ENCODE measurements at places on chromosomes 11 and 22.

DNA sequence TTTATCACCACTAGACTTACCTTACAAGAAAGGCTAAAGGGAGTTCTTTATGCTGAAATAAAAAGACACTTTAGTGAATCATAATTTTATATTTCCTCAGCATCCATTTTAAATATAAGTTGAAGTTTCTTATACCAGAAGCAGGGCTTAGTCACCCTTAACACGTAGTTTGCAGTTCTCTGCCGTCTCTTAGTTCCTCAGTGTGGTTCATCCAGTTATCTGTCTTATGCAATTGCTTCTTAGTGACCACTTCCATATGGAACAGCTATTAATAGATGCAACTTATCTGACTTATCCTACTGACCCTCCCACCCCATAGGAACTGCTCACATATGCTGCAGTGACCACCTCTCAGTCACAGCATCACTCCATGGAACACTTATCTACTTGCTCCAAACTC is 11.7 kb upstream of the SLC36A4 start:
- no peak overlapping the region for H3K27ac ChIP-seq
- no peaks in the 10 kb centered on the region for H3K36me3 ChIP-seq
- H3K4me3 ChIP-seq = no peak overlapping the region
- DNase-seq = no peak
- H3K27me3 ChIP-seq = no peaks in the 10 kb centered on the region

DNA sequence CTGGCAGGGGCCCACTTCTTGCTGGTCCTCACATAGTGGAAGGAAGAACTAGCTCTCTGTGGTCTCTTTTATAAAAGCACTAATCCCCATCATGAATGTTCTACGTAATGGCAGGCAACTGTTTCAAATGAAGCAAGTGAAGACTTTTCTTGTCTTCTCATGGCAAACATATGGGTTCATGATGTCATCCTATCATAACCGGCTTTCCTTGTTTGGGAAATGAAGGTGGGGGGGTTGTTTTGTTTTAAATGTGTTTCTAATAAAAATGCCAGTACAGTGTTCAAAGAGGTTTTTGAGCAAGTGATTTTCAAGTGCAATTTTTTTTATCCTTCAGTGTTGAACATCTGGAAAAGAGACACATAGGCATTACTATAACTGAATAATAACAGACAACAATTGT is 33.4 kb downstream of the REXO2 start:
- DNase-seq = no peak
- H3K27me3 ChIP-seq = no peaks in the 10 kb centered on the region

DNA sequence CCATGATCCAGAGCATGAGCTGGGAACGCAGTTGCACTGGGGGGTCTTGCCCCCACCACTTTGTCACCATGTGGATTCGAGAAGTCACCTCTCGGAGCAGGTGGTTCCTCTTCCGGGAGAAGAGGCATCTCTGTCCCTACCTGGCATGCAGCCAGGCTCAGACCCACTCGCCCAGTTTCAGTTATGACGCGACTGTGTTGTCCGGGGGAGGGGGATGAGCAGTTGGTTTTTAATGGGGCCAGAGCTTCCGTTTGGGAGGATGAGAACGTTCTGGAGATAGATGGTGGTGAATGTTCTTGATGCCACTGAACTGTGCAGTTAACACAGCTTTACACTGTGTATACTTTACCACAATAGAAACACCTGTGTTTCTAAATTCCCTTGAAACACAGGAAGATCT is 41.5 kb downstream of the DHCR7 start:
- no peak overlapping the region for H3K4me3 ChIP-seq
- H3K4me1 ChIP-seq = no peaks in the 10 kb centered on the region
- no peak for DNase-seq
- no peaks in the 10 kb centered on the region for H3K36me3 ChIP-seq
- no peak overlapping the region for H3K27ac ChIP-seq
- H3K27me3 ChIP-seq = no peaks in the 10 kb centered on the region

GRCh38 chr11:15169815-15170551 is 55.3 kb downstream of the INSC start:
- no peak overlapping the region for H3K27ac ChIP-seq
- H3K27me3 ChIP-seq = no peaks in the 10 kb centered on the region
- DNase-seq = no peak
- H3K36me3 ChIP-seq = no peaks in the 10 kb centered on the region
- no peaks in the 10 kb centered on the region for H3K4me1 ChIP-seq

DNA sequence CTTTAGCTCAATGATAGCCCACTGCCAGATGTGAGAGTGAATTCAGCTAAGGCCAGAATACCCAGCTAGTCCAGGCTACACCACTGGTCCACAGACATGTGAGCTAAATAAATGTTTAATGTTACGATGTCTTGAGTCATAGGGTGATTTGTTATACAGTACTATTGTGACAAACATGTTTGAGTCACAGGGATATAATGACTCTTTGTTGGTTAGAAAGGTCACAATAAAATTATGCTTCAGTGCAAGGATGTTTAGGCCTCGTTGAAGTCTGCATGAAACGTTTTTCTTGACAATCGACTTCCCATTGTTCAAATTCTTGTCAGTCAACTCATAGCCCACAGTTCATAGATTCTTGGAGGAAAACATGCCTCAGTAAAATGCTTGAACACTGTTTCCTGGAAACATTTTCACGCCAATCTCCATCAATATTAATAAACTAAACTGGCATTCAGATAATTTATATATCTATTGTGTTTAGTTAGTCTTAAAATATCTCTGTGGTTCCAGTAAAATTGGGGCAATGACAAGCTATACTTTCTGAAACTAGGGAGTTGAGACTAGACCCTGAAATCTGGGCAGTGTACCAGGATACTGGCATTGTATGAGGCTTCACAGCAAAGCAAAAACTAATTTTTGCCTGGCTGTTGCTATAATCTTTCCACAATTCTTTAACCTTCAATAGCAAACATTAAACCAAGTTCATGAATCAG is 650.8 kb upstream of the KIRREL3 start:
- no peaks in the 10 kb centered on the region for H3K4me1 ChIP-seq
- no peak overlapping the region for H3K27ac ChIP-seq
- no peak overlapping the region for H3K4me3 ChIP-seq

DNA sequence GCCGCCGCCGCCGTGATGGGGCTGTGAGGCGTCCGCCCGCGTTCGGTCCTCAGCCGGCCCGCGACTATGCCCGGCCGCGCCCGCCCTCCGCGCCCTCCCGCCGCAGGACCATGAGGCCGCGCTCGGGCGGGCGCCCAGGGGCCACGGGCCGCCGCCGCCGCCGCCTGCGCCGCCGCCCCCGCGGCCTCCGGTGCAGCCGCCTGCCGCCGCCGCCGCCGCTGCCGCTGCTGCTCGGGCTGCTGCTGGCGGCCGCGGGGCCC is 215 bp downstream of the ZNRF3 start:
- no peaks in the 10 kb centered on the region for H3K36me3 ChIP-seq
- H3K27ac ChIP-seq = peak overlapping the region; percentile 44
- no peaks in the 10 kb centered on the region for H3K27me3 ChIP-seq

GRCh38 chr11:134425413-134425812 is 13.4 kb upstream of the B3GAT1 start:
- no peaks in the 10 kb centered on the region for H3K4me1 ChIP-seq
- H3K36me3 ChIP-seq = no peaks in the 10 kb centered on the region
- H3K27ac ChIP-seq = no peak overlapping the region
- no peak for DNase-seq
- no peak overlapping the region for H3K4me3 ChIP-seq

DNA sequence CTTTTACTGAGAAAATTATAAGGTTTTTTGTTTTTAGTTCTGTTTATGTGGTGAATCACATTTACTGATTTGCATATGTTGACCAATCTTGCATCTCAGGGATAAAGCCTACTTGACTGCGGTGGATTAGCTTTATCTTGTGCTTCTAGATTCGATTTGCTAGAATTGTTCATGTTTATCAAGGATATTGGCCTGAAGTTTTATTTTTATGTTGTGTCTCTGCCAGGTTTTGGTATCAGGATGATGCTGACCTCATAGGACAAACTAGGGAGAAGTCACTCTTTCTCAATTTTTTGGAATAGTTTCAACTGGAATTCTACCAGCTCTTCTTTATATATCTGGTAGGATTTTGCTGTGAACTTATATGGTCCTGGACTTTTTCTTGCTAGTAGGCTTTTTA is 504.8 kb downstream of the ETS1 start:
- no peaks in the 10 kb centered on the region for H3K27me3 ChIP-seq
- H3K4me1 ChIP-seq = no peaks in the 10 kb centered on the region
- no peak for DNase-seq
- no peak overlapping the region for H3K27ac ChIP-seq

- DNase-seq = peak; percentile 72
- H3K36me3 ChIP-seq = no peaks in the 10 kb centered on the region
- no peak overlapping the region for H3K27ac ChIP-seq
- no peak overlapping the region for H3K4me3 ChIP-seq
Observed at GRCh38 chr22:46262449-46263215, 511 bp downstream of the PKDREJ start.

- no peaks in the 10 kb centered on the region for H3K36me3 ChIP-seq
- no peak overlapping the region for H3K4me3 ChIP-seq
- no peak overlapping the region for H3K27ac ChIP-seq
- no peaks in the 10 kb centered on the region for H3K4me1 ChIP-seq
Observed at GRCh38 chr11:124841840-124842239, 23.4 kb upstream of the ROBO3 start.

DNA sequence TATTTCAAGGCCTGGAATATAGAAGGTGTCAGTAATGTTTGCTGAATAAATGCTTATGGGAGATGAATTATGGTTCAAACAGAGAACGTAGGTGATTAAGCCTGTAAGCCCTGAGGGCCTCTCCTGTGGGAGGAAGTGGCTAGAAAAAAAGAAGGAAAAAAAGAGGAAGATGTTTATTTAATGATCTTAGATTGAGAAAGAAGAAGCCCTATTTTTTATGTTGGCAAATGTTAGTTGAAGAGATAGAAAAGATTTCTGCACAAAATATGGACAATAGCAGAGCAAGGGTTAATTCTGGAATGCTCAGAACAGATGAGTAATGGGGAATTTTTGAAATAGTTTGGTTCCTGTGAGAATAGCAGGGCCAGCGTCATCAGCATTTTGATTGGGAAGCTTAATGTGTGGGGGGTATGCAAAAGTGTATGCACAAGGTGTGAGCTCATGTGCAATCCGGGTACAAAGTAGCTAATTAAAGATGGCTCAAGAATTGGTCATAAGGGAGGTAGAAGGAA is 95.7 kb downstream of the TEAD1 start:
- no peaks in the 10 kb centered on the region for H3K27me3 ChIP-seq
- DNase-seq = no peak
- no peak overlapping the region for H3K4me3 ChIP-seq
- no peaks in the 10 kb centered on the region for H3K4me1 ChIP-seq

DNA sequence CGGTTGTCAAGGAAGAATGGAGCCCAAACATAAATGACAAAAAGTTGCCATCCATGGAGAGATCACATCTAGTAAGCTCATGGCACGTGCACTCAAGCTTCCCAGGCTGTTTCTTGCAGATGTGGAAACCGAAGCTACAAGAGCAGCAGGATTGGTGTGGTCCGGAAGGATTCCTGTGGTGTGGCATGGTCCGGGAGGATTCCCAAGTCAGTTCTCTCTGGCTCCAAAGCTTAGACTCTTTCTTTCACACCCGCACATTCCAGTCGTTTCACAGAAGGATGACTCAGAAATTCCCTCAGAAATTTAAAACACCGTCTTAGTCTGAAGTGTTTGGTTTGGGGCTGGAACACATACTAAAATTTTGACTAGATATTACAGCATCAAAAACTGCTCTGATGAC is 78.0 kb upstream of the DRD2 start:
- H3K36me3 ChIP-seq = no peaks in the 10 kb centered on the region
- no peak overlapping the region for H3K4me3 ChIP-seq
- no peaks in the 10 kb centered on the region for H3K27me3 ChIP-seq
- no peaks in the 10 kb centered on the region for H3K4me1 ChIP-seq

DNA sequence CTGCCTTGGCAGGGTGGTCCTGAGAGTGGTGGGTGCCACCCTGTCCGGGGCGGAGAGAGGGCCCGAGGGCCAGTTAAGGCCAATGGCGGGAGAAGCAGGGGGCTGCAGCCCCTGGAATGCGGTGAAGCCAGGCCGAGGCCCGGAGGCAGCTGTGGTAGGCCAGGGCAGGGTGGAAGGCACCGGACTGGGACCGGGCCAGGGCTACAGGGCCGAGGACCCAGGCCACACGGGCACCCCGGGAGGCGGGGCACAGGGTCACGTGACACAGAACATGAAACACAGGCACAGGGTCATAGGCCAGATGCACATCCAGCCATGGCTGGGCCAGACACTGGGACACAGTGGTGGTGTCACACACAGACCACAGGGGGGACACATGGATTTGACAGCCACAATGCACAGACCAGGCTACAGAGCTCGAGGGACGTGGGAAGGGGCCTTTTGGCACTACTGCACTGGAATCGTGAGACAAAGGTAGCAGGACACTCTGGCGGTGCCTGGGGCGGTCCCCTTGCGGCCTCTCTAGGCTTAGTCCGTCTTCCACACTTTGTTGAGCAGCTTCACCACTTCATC is 2.8 kb downstream of the SLC25A1 start:
- peaks cover 20% of the 10 kb centered on the region for H3K4me1 ChIP-seq
- H3K4me3 ChIP-seq = no peak overlapping the region
- DNase-seq = no peak
- no peak overlapping the region for H3K27ac ChIP-seq
- H3K36me3 ChIP-seq = no peaks in the 10 kb centered on the region
- no peaks in the 10 kb centered on the region for H3K27me3 ChIP-seq

- no peak overlapping the region for H3K4me3 ChIP-seq
- DNase-seq = no peak
- H3K27me3 ChIP-seq = no peaks in the 10 kb centered on the region
Observed at GRCh38 chr11:75189911-75190310, 39.0 kb downstream of the SLCO2B1 start.

- H3K36me3 ChIP-seq = no peaks in the 10 kb centered on the region
- H3K27me3 ChIP-seq = no peaks in the 10 kb centered on the region
- peak overlapping the region; percentile 74 for H3K4me3 ChIP-seq
- peak; percentile 75 for DNase-seq
Observed at GRCh38 chr11:64227405-64227956, 1.4 kb downstream of the NUDT22 start.

DNA sequence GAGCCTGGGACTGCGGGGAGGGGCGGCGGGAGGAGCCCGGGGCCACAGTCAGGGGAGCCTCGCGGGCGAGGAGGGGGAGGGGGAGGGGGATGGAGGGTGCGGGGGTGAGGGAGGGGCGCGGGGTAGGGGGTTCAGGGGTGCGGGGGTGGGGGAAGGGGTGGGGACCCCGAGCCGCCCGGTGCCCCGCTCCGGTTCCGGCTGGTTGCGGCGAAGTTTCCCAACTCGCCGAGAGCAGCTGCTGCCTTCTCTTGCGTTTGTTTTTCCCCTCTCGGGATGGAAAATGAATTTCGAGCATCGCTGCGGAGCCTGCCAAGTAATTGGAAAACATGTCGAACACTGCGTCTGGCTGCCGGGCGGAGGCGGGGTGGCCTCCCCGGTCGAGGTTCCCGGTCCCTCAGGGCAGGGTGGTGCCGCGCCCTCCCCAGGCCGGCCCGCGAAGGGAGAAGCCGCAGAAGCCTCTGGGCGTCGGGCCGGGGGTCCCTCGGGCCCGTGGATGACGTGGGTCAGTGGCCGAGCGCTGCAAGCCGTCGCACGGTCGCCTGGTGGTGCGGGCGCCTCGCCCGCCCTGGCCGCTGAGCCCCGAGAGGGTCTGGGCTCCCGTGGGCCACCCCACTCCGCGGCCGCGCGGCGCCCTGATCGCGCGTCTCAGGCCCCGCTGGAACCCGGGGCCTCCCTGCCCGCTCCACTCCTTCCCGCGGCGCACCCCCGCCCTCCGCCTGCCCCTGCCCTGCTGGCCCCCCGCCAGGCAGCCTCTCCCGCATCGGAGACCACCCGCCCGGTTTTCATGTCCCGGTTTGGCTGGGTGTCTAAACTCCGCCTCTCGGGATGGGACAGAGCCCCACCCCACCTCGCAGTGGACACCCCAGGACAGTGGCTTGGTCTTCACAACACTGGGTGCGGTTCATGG is 12.1 kb downstream of the SPATA19 start:
- no peak for DNase-seq
- H3K27me3 ChIP-seq = no peaks in the 10 kb centered on the region
- H3K27ac ChIP-seq = no peak overlapping the region
- no peak overlapping the region for H3K4me3 ChIP-seq
- H3K36me3 ChIP-seq = no peaks in the 10 kb centered on the region
- no peaks in the 10 kb centered on the region for H3K4me1 ChIP-seq
